PC-9 (cell line): ENCODE measurements at places on chromosomes 4 and X. TPM values are rescaled to one million over a fixed set of nuclear protein-coding genes. Genes with fewer than 3 reads are reported as not detected.
A peak's percentile ranks its signal among the peaks of the same experiment; 100 is the strongest.

Gene UGT2B15
- not detected in 2 replicates for total RNA-seq

- no peak for DNase-seq
Observed at GRCh38 chrX:150694738-150695410, 1.7 kb downstream of the MTMR1 start.

- DNase-seq: no peak
Observed at GRCh38 chr4:53010318-53010717, 148.2 kb downstream of the RASL11B start.

GRCh38 chr4:86338989-86339388 lies 20.9 kb downstream of the MAPK10 start:
- DNase-seq: peak; percentile 80

Gene TKTL1
- total RNA-seq: not detected in 2 replicates
